Right renal pelvis (tissue), 4 donors: ENCODE measurements at places on chromosomes 4 and X. TPM values are rescaled to one million over a fixed set of nuclear protein-coding genes. Genes with fewer than 3 reads are reported as not detected.

- no peak for DNase-seq
Observed at GRCh38 chr4:68748181-68748991, 67.4 kb upstream of the UGT2B10 start.

- DNase-seq = peak; percentile 8
Observed at GRCh38 chr4:139368998-139369397, 66.7 kb upstream of the NDUFC1 start.

DNA sequence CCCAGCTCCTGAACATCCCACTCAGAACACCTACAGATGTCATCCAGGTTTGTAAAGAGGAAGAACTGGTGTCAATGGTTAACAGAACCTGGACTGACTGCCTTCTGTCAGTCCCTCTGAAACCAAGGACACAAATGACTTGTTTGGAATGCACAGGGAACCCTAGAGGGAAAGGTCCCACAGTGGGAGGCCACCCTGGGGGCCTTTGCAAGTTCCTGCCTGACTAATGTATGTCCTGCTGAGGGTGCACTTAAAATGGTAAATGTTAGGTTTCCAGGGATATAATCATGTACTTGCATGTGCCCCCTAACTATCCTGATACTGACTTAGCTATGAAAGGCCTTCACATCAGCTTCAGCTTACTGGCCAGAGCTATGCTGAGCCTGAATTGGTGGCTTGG is 15.0 kb upstream of the XAGE2 start:
- no peak for DNase-seq

GRCh38 chr4:32226204-32226603 is 1506.0 kb downstream of the PCDH7 start:
- DNase-seq = no peak

GRCh38 chr4:128844931-128845330 is 35.4 kb downstream of the JADE1 start:
- no peak for DNase-seq

- no peak for DNase-seq
Observed at GRCh38 chr4:90074322-90074886, 52.8 kb upstream of the CCSER1 start.

FGFBP1 gene
- polyA plus RNA-seq = 0.33 TPM

GRCh38 chr4:37609626-37610025 is 76.5 kb downstream of the RELL1 start:
- no peak for DNase-seq

DNA sequence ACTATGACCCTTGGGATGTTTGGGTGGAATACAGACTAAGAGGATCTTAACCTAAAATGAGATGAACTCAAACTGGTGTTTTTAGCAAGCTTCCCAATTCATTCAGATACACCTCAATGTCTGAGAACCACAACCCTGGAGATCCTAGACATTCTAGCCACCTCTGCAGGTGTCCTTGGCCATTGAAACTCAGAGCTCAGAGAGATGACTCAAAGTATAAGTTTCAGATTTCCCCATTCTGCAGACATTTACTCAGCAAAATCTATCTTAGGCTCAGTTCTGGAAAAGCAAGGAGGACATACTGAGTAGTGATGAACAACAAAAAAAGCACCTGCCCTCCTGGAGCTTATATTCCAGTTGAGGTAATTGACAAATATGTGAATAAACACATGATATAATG is 47.8 kb downstream of the COMMD8 start:
- DNase-seq = no peak

ADGRG4 gene
- polyA plus RNA-seq = not detected

VCX3A gene
- polyA plus RNA-seq = not detected

DNA sequence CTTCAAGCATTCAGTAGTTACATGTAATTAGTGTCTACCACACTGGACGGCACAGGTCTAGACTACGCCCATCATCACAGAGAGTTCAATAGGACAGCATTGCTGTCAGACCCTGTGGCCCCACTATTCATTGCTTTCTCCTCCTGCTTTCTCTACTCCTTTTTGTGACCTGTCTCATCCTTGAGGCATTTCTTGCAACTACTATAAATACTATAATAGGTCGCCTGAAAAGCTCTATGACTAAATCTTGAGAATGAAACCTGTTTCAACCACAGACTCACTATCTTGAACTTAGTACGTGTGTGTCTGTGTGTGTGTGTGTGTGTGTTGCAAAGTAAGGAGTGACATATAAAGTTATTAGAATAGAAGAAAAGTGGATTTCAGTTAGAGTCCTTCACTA is 252.9 kb upstream of the KLF3 start:
- no peak for DNase-seq

DNA sequence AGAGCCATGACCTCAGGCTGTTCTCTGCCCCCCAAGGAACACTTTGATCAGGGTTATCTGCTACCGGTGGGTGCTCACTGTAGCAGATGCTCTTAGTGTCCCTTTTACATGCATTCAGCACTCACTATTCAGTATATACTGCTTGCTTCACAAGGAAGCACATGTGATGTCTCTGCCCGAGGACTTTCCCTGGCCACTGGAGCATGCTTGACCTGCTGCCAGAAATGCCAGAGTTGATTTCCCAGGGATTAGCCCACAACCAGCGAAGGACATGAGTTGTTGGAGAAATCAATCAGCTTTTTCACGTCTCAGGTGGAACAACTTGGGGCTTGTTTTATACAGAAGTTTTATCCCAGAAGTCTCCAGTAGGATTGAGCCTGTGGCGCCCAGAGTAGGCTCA is 51.2 kb upstream of the RPS6KA3 start:
- no peak for DNase-seq
